ENCODE measurements at places on chromosomes 2 and 18.

- DNase-seq, result no peak
Measured at GRCh38 chr2:200587007-200587616, 1.3 kb downstream of the AOX1 start.

- DNase-seq, result no peak
Measured at GRCh38 chr2:237547841-237548416, 18.4 kb upstream of the PRLH start.

DNA sequence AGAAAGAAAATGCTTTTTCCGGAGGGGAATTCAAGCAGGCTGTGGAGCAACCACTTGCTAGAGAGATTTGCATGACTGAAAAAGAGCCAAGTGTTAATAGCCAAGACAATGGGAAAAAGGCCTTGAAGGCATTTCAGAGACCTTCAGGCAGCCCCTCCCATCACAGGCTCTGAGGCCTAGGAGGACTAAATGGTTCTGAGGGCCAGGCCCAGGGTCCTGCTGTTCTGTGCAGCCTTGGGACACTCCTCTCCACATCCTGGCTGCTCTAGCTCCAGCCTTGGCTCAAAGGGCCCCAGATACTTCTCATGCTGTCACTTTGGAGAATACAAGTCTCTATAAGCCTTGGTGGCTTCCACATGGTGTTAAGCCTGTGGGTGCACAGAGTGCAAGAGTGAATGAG is 81.8 kb downstream of the B3GNT2 start:
- DNase-seq, result no peak

DNA sequence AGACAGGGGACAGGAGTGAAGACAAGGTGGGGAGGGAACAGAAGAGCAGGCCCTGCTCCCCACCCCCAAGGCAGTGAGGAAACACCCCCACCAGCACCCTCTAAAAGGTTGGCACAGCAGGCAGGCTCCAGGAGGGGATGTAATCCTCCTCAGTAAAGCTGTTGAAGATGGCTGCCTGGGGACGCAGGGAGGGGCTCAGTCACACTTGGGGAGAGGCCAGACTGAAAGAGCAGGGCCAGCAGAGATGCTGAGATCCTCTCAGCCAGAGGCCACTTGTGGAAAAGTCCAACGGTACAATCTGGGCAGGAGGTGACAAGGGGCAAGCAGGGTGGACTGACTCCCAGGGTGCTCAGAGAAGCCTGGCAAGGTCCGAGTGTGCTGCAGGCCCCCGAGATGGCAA is 154.8 kb upstream of the ID2 start:
- DNase-seq, result no peak

DNA sequence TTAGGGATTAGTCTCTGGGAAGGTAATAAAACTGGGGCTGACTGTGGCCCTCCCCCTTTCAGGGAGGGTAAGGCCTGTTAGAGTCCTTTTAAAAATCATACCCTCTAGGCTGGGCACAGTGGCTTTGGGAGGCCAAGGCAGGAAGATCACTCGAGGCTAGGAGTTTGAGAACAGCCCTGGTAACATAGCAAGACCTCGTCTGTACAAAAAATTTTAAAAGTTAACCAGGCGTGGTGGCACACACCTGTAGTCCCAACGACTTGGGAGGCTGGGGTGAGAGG is 118.7 kb downstream of the STPG4 start:
- DNase-seq, result no peak

GRCh38 chr2:177245010-177245422 is 19.5 kb downstream of the NFE2L2 start:
- no peak for DNase-seq

- DNase-seq, result no peak
Measured at GRCh38 chr2:67656875-67657274, 259.7 kb downstream of the ETAA1 start.

DNA sequence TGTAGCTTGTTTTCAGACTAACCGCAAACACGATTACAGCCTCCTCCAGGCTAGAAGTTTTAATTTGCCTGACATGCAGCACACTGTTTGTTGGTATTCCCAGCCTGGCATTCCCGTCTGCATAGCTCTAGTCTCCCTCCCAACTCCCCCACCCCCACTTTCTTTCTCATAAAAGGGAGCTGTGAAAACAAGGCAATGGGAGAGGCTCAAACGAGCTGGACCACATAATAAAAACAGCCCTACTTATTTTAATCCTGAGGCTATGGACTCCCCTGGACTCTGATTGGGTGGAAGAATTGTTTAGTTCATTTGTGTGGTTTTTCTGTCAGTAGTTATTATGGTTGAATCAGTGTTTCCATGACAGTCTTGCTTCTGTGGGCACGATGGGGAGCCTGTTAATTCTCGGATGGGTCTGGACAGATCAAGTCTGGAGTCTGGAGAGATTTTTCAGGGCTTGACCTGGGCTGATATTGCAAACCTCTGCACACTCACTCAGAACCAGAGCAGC is 1.2 kb downstream of the STON1 start:
- DNase-seq, result no peak

DNA sequence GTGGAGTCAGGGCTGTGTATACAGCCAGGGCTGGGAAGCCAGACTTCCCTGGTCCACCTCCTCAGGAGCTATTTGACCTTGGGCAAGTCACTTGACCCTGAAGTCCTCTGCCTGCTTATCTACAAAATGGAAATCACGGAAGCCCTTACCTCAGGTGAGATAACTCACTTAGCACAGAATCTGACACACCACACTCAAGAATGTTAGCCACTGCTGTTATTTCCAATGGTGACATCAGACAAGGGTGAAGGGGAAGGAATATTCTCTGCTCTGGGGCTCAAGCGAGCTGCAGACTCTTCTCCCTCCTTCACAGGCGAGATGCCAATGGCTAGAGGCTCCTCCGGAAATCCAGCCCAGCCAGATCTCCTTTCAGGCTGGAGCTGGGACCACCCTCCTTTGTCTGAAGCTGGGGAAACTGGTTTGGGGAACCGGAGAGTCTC is 189.6 kb downstream of the HAUS1 start:
- no peak for DNase-seq

DNA sequence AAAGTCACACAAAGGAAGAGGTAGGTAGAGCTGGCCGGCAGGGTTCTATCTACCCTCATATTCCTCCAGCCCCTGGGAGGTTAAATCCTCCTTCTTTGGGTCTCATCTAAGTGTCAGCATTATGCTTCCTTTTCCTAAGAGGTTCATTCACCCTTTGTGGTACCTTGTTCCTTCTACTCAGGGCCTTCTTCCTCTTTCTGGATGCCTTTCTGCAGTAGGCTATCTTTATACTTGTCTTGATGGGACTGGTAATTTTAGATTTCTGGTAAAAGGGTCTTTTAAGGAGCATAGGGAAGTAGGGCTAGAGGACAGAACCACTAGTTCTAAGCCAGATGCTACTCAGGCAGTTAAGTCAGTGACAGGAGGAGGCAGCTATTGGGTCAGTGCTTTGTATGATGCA is 13.7 kb upstream of the TNP1 start:
- no peak for DNase-seq

- no peak for DNase-seq
Measured at GRCh38 chr18:34544930-34545329, 165.2 kb upstream of the DTNA start.

DNA sequence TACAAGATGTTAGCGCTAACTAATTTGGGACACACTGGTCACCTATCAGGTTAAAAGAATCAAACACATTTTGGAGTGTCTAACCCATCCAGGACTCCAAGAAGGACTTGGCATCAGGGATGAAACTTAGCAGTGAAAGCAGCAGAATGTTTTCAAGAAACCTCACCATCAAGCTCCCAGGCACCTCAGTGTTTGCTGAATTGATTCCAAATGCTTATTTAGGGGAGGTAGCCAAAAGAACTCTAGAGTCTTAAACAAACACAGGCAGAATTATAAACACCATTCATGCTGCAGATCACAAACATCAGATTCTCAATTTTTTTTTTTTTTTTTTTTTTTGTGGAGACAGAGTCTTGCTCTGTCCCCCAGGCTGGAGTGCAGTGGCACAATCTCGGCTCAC is 122.8 kb upstream of the UXS1 start:
- DNase-seq, result no peak

DNA sequence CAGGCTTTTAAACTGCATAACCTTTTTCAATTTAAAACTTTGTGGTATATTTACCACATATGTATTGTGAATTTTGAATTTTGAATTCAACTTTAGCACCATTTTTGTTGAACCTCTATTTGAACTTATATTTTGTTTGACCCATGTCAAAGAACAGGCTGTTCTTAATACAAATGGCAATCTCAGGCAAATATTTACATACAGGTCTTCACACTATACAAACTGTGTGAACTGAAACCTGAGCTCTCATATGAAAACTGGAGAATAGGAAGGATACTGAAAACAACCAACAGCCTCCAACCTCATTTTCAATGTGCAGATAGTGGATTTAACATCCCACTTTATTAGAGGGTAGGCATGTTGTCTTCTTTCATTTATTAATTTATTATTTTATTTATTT is 491.8 kb downstream of the KCNJ3 start:
- no peak for DNase-seq

DNA sequence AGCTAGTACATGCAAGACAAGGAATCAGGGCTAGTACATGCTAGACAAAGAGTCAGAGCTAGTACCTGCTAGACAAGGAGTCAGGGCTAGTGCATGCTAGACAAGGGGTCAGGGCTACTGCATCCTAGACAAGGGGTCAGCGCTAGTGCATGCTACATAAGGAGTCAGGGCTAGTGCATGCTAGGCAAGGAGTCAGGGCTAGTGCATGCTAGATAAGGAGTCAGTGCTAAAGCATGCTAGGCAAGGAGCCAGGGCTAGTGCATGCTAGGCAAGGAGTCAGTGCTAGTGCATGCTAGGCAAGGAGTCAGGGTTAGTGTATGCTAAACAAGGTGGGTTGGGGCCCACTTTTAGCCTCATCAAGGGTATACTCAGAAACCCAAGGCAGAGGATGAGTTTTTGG is 90.1 kb upstream of the FAM136A start:
- no peak for DNase-seq

DNA sequence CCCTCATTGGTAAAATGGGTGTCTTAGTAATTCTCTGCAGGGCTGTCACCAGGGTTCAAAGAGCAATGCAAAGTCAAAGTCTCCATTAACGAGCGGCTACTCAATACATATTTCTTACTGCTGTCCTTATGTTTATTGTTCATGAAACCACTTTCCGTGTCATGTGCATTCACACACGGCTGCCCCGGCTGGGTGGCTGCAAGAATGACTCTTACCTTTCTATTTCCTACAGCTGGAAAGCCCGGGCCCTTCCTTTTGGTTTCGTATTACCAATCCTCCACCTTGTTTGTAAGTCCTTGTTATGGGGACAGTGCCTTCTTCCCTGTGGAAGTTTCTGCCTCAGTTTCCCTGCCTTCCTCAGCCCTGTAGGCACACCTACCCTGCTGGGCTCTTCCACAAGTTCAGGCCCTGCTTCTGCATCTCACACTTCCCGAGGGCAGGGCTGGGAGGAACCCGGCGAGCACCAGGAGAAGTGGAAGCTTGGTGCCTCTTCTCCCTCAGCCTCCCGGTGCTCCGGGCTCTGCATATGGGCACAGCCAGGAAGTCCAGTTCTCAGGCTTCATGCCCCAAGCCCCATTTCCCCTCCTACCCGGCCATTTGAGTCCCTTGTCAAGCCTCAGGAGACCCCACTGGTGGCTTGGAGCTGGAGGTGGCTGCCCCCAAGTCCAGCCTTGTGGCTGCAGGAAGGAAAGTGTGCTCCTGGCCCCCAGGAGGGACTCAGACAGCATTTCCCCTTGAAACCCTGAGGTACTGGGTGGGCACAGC is 18.7 kb upstream of the ACKR3 start:
- DNase-seq, result no peak

DNA sequence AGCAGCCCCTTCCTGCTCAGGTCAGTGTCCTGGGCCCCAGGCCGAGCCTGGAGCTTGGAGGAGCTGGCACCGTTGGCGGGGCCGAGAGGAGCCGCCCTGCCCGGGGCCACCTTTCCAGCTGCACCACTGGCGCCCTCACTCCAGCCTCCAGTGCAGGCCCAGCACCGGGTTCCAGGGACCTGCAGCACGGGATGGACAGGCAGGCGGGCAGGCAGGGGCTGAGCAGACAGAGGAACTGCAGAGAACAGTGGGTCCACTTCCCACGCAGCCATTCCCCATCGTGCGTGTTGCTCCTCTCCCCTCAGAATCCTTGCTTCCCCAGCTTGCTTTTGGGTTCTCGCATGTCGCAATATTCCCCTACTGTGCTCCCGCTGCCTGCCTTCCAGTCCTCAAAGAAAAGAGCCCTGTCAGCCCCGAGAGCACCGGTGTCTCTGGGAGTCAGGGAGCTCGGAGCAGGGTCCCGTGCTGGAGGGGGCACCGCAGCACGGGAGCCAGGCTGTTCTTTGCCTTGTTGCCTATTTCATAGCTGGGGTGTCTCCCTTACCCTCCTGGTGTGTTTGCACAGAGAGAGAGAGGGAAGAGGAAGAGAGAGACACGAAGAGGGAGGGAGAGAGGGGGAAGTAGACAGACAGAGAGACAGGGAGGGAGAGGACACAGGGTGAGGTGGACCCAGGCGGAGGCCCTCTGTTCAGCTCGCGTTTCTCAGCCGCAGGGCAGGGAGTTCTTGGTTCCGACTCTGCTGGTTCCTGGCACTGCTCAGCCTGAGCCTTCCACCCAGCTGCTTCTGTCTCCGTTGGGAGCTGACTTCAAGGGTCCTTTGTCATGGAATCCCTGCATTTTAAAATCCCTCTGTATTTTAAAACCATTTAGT is 126.0 kb downstream of the MBP start:
- DNase-seq, result no peak

DNA sequence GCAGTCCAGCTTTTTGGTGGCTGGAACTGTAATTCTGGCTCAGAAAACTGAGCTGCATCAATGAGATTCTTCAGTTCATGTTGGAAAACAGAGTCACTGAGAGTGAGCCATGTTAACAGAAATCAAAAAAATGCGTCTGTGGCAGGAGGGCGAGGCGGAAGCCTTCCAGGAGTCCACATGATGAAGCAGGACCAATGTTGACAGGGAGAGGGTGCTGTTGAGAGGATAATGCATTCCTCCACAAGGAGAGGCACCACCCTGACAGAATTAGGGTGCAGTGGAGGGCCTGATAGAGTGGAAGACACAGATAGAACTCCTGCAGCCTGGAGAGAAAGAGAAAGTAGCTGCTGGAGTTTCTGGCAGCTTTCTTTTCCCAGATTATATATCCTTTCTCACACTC is 111.5 kb downstream of the MGAT5 start:
- DNase-seq, result no peak

GRCh38 chr2:234425639-234426603 is 71.0 kb downstream of the ARL4C start:
- peak; percentile 70 for DNase-seq

DNA sequence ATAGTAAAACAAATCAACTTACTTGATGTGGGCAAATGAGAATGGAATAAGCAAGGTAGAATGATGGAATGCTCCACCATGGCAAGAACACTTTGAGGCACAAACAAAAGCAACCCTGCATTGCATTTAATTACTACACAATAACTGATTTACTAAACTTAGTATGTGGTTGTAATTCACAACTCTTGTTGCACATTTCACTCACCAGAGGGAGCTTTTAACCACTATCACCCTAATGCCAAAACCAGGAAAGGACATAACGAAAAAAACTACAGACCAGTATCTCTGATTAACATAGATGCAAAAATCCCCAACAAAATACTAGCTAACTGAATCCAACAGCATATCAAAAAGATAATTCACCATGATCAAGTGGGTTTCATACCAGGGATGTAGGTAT is 659.8 kb downstream of the CPS1 start:
- no peak for DNase-seq

- DNase-seq, result no peak
Measured at GRCh38 chr2:11551569-11552259, 17.9 kb downstream of the GREB1 start.

GRCh38 chr2:44920751-44921150 is 20.8 kb upstream of the SIX3 start:
- DNase-seq, result no peak

GRCh38 chr2:70679259-70679658 is 88.7 kb downstream of the ADD2 start:
- DNase-seq, result no peak

All from stimulated activated CD4-positive, alpha-beta T cell treated with anti-CD3 and anti-CD28 coated beads, Interleukin-4, amount 100 ng/mL, for 4 hours (primary cell).